LoVo (cell line): ENCODE measurements at places on chromosomes 2 and 18.

- no peak for DNase-seq
These were observed 398.2 kb downstream of the ADCYAP1 start for GRCh38 chr18:1302861-1303260.

DNA sequence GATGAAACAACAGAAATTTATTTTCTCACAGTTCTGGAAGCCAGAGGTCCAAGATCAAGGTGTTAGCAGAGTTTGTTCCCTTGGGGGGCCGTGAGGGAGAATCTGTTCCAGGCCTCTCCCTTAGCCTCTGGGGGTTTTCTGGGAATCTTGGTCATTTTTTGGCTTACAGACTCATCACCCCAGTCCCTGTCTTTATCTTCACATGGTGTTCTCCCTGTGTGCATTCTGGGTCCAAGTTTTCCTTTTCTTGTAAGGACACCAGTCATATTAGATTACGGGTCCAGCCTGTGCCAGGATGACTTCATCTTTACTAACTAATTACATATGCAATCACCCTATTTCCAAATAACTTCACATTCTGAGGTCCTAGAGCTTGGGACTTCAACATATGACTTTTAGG, 292.5 kb upstream of the TRIB2 start:
- no peak for DNase-seq

- no peak for DNase-seq
These were observed 245.7 kb downstream of the SP3 start for GRCh38 chr2:173719471-173719870.

- DNase-seq = no peak
These were observed 857 bp downstream of the RESP18 start for GRCh38 chr2:219331560-219332213.

DNA sequence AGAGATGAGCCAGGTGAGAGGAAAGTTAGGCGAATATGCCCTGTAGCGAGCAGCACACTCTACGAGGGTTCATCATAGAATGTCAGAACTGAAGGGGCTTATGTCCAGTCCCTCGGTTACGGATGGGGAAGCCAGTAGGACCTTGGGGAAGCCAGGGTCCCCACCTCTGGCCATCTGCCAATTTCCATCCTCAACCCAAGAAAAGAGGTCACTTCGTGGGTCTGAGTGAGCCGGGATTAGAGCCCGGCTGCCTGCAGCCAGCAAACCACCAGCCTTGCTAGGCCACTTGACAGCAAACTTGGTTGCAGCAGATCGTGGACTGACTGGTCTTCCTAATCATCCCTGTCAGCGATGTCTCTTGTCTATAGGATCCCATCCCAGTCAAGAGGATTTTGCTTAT, 11.4 kb downstream of the CIB4 start:
- DNase-seq = no peak

DNA sequence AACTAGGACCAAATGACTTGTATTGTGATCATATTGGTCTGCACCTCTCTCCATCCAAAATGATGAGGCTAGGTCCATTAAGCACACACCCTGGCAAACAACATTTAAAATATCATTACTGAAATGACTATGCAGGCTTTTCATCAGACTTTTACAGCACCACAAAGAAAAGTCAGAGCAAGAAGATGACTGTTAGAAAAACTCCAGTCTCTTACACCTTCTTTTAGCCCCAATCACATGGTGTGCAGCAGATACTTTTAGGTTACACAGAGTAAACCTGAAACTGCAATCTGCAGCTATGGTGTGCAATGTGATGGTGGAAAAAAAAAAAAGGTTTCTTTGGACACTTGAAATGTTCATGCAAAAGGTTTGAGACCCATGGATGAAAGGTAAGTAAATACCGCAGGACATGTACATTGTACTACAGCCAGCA, 5.4 kb upstream of the POLI start:
- DNase-seq = no peak

- DNase-seq = peak; percentile 96
These were observed 5.4 kb upstream of the ITGB6 start for GRCh38 chr2:160205505-160205904.

GRCh38 chr2:241686324-241686649, 328 bp downstream of the DTYMK start:
- no peak for DNase-seq

- DNase-seq = no peak
These were observed 367.6 kb downstream of the RND3 start for GRCh38 chr2:150119819-150120218.

DNA sequence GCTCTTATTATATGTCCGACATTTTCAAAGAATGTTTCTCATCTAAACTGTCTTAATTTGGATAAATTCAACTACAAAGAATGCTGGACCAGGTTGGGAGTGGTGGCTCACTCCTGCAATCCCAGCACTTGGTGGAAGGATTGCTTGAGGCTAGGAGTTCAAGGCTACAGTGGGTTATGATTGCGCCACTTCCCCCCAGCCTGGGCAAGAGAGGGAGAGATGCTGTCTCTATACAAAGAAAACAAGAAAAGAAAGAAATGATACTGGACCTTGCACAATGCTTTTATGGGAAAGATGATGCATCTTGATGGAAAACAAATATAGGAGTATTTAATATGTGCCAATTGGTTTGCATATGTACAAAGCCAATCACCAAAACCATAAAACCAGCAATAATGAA, 296.7 kb downstream of the LPIN1 start:
- no peak for DNase-seq

- DNase-seq = no peak
These were observed 33.0 kb upstream of the ODC1 start for GRCh38 chr2:10481055-10481665.

DNA sequence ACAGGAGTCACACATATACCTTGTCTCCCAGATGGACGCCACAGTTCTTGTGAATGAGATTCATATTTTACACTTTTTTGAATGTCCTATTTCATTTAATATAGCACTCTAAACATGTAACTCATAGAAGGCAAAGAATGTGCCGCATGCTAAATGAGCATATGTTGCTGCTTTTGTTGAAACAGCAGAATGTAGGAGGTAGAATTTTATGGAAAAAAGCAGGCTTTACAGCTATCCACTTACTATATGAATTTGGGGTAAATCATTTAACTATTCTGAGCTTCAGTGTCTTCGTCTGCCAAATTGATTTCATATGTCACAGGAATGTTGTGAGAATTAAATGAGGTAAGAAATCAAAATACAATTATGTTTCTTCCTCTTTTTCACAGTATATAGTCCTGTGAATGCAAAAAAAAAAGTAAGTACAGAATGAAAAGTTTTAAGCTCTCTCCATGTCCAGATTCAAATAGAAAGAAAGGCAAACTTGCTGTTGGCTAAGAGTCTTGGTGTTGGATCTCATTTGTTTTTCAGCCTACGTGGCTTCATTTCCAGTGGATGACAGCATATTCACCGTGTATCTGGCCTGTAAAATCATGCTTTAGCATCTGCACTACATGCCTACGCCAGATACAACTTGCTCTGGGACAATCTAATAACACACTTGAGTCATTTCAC, 154.7 kb upstream of the CNTNAP5 start:
- DNase-seq = no peak

- DNase-seq = no peak
These were observed 30.1 kb upstream of the LIPG start for GRCh38 chr18:49531678-49532153.

GRCh38 chr18:26574958-26575864, 26.9 kb upstream of the KCTD1 start:
- peak; percentile 57 for DNase-seq

DNA sequence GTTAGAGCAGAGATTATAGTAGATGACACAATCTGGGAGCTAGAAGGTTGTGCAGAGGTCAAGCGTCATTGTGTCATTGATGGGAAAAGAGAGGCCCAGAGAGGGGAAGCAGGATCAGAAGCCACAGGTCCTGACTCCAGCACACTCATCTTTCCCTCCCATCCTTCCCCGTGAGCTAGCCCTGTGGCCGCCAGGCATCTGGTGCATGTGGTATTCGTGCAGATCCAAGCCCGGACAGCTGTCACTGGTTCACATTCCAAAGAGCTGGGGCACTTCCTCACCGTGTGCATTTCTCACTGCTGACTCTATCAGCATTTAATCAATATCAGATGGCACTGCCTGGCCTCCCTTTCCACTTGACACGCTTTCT, 94.1 kb upstream of the THOC1 start:
- DNase-seq = no peak

GRCh38 chr2:159290289-159290907, 3.9 kb upstream of the WDSUB1 start:
- peak; percentile 68 for DNase-seq

- DNase-seq = no peak
These were observed 202.4 kb downstream of the SLC4A3 start for GRCh38 chr2:219829667-219830352.

DNA sequence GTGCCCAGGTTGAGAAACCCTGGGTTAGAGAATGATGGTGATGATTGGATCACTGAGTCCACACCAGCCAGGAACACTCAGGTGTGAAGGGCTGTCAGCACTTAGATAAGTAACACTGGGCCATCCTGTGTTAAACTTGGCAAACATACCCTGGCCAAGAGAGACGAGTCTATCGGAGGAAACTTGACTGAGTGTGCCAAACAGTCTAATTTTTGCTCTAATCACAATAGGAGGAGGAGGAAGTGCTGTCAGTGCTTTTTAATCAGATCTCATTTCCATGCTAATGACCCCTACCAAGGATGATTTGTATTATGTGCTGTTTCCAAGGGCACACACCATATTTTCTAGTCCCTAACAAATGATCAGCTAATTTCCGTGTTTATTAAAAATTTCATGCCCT, 63.8 kb upstream of the SEC11C start:
- no peak for DNase-seq

DNA sequence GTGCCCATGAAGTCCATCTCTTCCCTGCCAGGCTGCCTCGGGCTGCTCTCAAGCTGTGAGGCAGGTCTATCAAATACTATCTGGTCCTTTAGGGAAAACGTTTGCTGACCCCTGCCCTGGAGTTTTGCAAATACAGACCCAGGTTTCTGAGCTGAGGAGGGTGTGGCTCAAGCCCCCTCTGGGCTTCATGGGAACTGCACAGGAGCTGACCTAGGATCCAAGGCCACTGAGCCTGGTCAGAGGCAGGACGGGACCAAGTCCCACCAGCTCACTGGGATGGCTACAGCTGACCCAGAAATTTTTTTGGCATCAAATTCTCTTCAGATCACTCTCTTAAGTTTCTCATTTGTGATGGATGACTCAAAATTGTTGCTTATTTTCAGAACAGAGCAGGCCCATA, 14.1 kb downstream of the ZNF516 start:
- DNase-seq = no peak

DNA sequence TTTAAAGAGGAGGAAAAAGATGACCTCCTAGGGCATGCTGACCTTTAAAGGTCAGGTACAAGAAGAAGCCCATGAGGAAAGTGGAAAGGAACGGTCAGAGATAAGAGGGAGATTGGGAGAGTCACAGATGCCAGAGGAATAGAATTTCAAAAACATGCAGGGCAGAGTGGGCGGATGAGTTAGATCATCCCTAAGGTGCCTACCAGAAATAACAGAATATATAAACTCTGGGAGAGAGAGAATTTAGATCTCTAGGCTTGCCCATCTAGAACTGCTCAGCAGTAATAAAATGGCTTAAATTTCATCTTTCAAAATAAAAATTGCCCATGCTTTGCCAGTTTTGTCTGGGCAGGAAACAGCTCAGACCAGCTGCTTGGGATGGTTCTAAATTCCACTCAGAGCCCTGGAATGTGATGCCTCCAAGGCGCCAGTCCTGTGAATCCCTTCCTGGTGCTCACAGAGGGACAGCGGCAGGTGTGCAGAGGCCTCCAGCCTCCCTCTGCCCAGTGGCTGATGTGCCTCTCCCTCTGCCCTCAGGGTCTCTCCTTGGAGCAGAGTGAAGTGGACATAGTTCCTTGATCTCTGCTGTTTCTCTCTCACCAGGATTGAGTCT, 130.9 kb downstream of the ANTXR1 start:
- DNase-seq = no peak

GRCh38 chr2:220670511-220670910, 901.6 kb downstream of the EPHA4 start:
- DNase-seq = no peak

- DNase-seq = no peak
These were observed 218.3 kb upstream of the SMAD7 start for GRCh38 chr18:49169037-49169521.

GRCh38 chr18:40243607-40244006, 1711.4 kb upstream of the PIK3C3 start:
- DNase-seq = no peak

- DNase-seq = no peak
These were observed 31.7 kb upstream of the SELENOI start for GRCh38 chr2:26314243-26314642.

DNA sequence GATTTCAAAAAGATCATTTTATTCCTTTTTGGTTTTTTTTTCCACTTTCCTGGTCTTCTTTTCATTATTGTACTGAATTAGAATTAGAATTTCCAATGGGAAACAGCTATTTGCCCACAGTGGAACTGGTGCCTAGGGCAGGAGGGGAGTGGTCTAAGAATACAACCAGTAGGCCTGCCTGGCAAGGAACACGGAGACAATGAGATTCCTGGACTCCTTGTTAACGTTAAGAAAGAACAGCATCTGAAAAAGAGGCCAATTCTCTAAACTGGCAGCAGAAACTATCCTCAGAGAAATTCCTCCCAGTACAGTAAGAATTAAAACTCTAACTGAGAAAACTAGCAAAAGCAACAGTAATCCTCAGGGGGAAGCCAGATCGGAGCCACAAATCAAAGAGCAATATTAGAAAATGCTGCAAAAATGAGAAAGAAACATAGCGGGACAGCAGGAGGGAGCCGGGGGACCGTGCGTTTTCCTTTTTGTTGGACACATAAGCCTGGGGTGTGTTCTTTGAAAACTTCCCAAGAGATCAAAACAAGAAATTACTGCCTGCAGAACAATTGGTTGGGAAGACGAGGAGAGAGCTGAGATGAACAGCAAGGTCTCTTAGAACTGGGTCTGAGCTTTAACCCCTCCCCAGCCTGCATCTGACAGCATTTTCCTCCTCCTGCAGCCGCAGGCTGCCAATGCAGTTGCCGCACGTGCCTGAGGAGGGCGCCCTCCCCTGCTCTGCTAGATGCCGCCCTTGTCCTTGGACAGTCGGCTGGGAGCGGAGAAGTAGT, 776.0 kb downstream of the TSN start:
- no peak for DNase-seq

DNA sequence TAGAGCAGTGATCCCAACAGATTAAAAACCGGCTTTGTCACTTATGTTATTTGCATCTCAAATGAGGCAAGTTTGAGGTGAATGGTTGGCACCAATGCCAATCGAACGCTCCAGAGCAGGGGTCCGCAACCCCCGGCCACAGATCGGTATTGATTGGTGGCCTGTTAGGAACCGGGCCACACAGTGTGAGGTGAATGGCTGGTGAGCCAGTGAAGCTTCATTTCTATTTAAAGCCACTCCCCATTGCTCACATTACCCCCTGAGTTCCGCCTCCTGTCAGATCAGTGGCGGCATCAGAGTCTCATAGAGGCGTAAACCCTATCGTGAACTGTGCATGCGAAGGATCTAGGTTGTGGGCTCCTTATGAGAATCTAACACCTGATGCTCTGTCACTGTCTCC, 132.0 kb downstream of the TMEM182 start:
- DNase-seq = no peak

DNA sequence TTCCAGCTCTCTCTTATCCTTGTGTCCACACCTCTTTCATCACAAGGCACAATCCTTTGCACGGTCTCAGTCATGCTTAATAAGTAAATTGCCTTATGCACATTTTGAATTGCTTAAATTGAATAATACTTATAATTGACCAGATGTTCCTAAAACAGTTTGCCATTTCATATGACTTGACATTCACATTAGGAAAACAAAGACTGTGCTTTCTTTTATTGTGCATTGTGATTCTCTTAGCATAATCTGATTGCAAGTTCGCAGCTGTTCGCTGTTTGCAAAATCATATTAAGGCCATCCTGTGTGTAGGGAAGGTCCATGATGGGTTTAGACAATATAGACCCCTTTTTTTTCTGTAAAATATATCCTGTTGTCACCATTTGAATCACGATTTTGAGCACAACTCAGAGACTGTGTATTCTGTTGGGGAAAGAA, 75.6 kb downstream of the RNF144A start:
- DNase-seq = no peak
